ENCODE measurements at places on chromosomes 6 and 20.

GRCh38 chr20:51396365-51396909 is 146.1 kb downstream of the NFATC2 start:
- no peak for DNase-seq

DNA sequence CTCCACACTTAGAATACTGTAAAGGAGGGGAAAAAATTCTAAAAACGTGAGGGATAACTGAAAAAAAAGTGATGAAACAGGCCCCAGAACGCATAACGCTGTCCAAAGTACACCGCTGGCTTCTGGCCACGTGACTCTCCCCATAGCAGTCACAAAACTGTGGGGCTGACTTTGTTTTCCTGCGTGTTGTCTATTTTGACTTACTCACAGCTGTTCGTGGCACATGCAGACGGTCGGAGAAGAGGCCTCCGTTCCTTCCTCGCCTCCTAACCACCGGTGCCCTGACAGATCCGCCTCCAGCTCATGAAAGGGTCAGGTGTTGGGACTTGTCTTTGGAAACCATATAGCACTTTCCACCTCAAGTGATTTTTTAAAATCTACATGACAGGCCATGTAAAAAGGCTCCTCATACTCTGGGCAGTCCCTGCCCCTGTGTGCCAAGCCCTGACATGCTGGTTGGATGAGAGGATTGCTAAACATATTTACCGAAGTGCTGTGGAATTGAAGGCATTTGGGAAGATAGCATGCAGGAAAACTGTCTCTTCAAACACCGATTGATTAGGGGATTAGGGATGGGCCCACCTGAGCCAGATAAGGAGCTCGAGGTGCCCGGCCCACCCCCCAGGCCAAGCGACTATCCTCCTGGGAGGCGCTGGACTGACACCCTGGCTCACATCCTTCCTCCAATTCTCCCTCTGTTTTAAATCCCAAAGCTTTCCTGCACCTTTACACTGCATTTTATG is 54.8 kb downstream of the DACT2 start:
- no peak for DNase-seq

DNA sequence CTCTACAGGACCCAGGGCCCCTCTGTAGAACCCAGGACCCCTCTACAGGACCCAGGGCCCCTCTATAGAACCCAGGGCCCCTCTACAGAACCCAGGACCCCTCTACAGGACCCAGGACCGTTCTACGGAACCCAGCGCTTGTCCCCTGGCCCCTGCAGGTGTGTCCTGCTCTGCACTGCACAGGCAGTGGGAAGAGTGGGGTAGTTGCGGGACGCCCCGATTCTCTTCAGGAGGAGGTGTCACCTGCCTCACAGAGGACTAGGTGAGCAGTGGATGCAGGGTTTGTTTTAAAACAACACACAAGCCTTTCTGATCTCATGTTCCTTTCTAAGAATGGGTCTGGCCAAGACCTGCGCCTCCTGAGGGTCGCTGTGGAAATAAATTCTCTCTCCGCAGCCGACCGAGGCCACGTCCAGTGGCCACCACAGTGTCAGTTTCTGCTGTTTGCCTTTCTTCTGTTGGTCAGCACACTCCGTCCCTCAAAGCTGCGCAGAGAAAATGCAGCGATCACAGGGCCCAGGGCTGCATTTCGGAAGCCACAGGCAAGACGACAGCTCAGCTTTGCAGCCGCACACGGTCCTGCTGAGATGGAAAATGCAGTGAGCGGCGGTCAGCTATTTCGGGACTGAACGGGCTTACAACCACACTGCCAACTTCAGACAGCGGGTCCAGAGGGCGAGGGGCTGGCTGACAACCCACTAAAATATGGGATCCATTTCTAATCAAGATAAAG is 135.2 kb downstream of the DLL1 start:
- DNase-seq: no peak

DNA sequence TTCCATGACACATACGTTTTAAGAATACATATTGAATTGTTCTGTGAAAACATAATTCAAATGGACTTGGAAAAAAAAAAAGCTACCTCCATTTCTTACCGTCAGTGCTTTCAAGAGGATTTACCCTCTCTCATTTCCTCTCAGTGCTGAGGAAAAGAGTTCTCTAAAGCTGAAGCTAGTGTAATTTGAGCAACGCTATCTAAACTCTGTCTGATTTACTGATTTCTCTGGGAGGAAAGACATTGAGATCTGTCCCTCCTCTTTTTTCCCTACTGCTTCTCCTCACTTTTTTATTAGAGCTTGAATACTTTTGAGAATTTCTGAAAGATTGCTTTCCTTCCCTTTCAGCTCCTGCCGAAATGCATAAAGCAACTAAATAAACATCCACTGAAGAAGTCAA is 41.2 kb upstream of the GRIK2 start:
- DNase-seq: no peak

DNA sequence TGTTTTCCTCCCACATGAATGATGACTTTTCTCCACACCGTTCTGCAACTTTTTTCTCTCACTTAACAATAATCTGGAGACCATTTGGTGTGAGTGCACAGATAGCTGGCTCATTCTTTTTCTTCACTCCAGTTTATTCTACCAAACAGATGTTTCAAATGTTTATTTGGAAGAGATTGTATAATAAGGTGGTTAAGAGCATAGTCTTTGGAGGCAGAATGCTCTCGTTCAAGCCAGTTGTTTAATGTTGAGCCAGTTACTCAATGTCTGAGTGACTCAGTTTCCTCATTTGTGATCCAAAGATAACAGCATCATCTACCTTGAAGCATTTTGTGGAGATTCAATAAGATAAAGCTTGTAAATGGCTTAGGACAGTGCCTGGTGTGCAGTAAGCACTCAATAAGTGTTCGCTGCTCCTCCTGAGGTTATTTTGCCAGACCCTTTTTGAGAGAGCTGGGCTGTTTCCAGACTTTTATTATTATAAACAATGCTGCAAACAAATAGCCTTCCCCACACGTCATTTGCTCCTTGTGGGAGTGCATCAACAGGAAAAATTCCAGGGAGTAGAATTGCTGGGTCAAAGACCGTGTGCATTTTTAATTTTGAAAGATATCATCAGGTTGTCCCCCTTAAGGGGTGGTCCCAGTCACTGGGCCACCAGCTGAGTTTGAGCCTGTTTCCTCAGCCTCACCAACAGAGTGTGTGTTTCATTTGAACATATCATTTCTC is 70.6 kb downstream of the VEGFA start:
- DNase-seq: no peak

GRCh38 chr6:127641905-127642304 is 64.9 kb downstream of the C6orf58 start:
- no peak for DNase-seq

GRCh38 chr20:38350879-38351775 is 4.8 kb downstream of the LBP start:
- DNase-seq: no peak

DNA sequence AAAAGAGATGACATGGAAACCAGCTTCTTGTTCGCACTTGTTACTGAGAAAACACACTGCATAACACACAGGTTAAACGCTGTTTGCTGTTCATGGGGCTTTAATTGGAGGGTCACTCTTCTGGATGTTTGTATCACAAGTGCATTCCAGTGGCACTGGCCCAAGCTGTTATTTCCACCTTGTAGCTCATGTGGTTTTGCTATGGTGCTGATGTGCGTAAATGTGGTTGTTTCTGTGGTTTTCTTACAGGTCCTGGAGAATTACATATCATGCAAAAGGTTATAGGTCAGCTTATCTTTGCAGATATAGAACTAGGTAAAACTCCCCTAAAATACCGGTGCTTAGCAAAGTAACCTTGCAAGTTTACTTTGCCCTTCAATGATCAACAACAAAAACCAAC is 89.3 kb upstream of the AHI1 start:
- DNase-seq: no peak

DNA sequence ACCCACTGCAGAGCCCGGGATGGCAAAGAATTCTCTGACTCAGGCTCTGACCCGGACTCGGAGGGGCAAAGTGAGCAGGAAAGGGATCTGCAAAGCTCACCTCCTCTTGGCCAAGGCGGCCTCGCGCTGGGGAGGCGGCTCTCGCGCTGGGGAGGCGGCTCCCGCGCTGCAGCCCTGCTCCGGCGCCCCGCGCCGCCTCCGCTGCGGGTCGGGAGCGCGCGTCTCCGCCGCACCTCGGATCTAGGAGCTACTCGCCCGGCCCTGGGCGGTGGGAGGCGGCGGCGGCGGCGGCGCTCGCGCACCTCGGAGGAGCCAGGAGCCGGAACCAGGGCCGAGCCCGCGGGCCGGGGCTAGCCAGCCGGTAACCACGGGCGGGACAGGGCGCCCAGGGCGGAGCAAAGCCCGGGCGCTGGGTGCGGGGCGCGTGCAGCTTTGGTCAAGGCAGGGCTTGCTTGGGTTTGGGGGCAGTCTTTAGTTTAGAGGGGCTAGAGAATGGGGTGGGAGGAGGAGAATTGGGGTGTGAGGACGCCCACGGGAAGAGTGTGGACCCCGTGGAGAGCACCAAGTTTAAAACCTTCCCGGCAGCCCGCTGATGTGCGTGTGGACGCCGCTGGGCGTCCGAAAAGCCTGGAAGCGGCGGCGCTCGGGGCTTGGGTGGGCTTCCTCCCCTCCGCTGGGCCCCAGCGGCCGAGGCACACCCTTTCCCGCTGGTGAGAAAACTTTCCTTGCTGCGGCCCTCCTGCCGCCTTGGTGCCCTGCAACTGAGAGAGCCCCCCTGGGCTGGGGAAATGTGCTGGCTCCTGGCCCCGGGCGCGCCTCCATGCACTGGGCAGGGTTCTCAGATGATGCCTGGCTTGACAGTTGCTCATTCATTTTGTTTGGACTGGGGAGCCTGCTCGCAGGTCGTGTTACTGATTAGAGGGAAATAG is at the start of gene MRAP2:
TSS of gene MRAP2 (plus strand) at position 250 of the 929 bp plus-strand sequence. CDS start 21,547 bp downstream, outside the sequence.
- DNase-seq: peak; percentile 5

- no peak for DNase-seq
Observed at GRCh38 chr6:158852312-158853071, 33.3 kb upstream of the EZR start.

GRCh38 chr6:154754152-154754551 is 20.9 kb downstream of the SCAF8 start:
- no peak for DNase-seq

DNA sequence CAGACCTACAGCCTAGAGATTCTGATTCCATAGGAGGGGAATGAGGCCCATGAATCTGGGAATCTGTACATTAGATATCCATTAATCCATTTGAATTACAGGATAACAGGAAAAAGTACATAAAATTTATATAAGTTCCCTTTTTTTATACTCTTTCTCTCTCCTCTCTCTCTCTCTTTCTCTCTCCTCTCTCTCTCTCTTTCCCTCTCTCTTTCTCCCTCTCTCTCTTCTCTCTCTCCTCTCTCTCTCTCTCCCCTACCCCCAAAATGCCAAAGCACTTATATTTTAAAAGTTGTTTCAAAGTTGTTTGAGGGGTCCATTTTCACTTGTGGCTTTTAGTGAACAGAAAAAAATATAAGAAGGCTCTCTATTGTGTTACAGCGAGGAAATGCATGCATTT is 15.1 kb downstream of the TSHZ2 start:
- DNase-seq: no peak

DNA sequence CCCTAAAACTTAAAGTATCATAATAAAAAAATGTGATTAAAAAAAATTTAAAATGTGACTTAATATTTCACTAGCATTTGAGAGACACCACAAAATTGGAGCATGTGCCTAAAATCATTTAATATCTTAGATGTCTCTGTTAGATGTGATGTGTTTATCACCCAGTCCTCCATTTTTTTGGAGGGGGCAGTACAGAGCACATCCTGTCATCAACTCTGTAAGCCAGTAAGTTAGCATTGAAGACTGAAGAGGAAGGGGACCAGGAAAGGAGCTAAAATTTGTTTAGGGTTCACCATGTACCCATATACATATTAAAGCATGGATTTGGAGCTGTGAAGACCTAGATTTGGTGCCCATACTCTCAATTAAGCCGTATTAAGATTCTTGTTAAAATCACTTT is 30.7 kb upstream of the ADIG start:
- DNase-seq: no peak

- no peak for DNase-seq
Observed at GRCh38 chr6:151549790-151550189, 56.0 kb downstream of the CCDC170 start.

DNA sequence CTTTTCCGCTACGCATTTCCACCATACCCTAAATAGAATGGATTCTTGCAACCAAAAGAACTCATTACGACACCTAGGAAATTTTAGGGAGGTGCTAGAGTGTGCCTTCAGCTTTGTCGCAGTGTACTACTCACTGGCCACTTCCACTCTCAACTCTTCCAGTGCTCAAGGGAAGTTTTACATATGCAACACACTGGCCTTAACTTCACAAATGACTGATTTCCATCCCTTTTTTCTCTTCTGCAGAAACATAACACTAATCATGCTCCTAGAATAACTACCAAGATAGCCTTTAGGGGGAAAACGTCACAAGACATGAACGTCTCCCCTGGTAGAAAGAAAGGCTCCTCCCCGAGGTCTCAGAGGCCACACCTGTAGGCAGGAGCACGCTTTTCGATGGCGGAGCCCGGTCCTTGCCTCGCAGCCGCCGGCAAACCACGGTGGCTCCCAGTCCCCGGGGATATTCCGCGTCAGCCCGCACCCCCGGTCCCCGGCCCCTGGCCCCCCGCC is 584 bp downstream of the LYRM4 start:
- peak; percentile 59 for DNase-seq

DNA sequence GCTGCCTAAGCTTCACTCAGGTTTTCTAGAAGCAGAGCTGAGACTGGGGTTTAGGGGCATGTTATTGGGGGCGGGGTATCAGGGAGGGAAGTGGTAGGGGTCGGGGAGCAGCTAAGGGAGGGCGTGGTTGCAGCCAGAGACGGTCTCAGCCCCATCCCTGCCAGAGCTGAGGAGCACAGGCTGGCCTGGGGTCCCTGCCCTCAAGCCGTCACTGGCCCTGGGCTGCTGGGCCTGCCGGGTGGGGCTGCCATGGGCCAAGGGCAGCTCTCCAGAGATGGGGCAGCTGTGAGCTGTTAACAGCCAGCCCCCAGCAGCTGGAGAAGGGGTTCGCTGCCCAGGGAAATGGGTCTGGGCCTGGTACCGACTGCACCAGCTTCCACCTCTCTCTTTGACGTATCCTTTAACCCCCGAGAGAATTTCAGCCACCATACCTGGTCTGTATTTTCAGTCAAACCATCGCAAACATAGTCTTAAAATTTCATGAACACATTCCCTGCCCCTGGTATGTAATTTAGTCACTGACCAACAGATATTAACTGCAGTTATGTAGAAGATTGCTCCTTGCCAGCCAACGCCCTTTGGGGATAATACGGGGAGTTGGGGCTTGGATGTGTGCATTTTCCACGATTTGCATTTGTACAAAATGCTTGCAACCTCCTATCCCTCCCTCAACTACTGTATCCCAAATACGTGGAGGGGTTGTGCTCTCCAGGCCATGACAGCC is 253.4 kb downstream of the TAF4 start:
- no peak for DNase-seq

GRCh38 chr20:53922901-53923314 is 147.5 kb downstream of the BCAS1 start:
- DNase-seq: no peak

DNA sequence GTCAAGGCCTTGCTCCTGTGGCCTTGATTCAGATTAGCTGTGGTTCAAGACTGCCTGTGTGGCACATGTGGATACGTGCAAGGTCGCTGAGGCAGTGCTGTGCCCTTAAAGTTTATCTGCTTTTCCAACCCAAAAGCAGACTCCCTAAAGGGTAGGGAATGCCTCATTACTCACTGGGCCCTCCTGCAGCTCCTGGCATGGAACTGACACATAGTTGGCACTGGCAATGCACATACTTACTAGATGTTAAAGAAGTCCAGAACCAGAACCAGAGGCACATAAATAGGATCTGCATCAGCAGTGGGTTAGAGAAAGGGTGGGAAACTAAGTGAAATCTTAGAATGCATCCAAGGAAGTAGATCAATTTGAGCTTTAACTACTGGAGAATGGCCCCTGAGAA is 90.6 kb upstream of the MLN start:
- no peak for DNase-seq
